T-helper 1 cell (primary cell): ENCODE measurements at places on chromosomes 5 and 9.

- no peak for DNase-seq
These were observed 120.4 kb upstream of the CDH9 start for GRCh38 chr5:27158775-27159174.

GRCh38 chr5:171725205-171725601 lies 60.4 kb upstream of the SMIM23 start:
- no peak for DNase-seq

DNA sequence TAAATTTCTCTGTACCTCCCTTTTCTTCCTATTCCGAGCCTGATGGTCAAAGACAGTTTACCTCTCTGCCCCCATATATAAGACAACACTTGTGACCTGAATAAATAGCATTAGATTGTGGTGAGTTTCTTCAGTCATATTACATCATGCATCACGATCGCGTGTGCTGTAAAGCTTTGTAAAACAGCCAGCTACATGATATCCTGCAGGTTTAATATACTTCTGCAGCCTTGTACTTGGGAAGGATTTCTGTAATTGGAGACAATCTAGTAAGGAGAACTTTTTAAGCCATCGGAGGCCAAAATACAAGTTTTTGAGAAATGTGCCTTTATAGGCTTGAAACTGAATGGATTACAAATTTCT lies 711.8 kb upstream of the WWC1 start:
- no peak for DNase-seq

- no peak for DNase-seq
These were observed 38.2 kb downstream of the FBXW2 start for GRCh38 chr9:120755044-120755443.

- DNase-seq: no peak
These were observed 33.1 kb downstream of the FABP6 start for GRCh38 chr5:160262151-160263074.

DNA sequence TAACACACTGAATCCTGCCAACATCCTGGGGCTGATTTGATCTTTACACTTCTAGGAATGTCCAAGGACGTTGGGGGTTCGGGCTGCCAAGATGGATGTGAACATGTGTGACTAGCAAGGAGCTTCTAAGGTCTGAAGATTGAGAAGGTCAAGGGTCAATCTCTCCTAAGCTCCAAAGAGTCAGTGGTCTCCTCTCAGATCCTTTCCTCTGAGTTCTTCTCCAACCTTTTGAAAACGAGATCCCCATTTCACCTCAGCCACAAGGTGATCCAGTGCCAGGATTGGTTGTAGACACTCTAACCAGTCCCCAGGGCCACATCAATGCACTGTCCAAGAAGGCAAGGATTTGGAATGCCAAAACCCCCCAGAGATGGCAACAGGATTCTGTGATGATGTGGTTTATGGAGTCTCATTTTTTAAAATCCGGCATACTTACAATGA lies 266.8 kb downstream of the NDUFS4 start:
- no peak for DNase-seq

- no peak for DNase-seq
These were observed 8.5 kb downstream of the GGTA1 start for GRCh38 chr9:121491111-121491510.

DNA sequence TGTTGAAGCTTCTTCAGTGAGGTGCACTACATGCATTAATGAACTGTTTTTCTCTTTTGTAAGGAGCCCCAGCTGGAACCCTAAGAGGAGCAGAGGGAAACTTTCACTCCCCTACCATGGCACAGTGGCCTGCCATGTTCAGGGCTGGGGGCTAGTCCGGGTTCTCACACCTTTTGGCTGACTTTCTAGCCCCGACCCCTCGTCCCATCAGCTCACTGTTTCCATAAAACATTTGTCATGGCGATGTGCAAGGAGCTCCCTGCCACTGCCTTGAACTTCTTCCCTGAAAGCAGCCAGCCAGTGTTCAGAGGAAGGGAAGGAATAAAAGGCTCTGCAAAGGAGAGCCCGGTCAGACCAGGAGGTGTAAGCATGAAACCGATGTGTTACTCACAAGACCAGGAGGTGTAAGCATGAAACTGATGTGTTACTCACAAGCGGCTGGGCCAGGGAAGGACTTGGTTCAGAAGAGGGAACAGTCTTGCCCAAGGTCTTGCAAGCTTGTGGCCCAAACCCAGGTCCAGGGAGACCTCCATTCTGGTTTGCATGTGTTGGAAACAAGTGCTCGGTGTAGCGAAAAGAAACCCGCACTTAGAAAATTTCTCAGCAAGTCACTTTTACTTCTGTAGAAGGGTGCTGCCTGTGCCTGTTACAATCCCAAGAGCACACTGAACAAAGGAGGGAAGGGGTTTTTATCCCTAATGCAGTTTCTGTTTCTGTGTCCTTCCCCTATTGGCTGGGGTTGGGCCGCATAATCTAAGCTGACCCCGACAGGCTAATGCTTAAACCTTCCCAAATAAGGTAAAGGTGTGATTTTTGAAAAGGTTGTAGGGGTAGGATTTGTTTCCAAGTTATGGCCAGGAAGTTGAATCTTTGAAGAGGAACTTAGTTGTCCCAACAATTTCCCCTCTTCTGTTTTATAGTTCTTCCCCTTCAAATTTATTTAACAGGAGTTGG lies 3.4 kb upstream of the ABO start:
- no peak for DNase-seq

DNA sequence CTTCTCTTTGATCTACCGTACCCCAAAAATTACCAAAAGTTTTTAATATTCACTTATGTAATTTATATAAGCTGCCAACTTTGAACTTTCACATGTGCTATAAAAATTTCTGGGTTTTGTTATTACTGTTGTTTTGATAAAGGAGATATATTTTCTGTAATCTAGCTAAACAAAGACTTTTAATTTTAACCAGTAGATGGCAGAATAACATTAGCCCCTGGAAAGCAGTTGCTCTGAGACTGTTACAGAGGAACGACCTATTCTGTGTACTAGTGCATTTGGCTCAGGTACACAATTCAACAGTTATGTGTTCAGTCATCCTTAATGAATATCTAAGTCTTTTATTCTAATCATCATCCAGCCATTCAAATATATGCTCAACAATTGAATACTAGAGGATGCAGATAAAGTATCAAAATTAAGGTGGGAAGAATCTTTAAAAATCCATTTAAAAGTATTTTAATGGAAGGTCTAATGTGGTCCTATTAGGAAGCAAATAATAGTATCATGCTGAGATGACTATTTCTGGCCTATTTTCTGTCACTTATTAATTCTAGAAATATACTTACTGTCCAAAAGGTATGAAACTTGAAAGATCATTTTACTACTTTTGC lies 8.6 kb downstream of the KLHL9 start:
- no peak for DNase-seq

DNA sequence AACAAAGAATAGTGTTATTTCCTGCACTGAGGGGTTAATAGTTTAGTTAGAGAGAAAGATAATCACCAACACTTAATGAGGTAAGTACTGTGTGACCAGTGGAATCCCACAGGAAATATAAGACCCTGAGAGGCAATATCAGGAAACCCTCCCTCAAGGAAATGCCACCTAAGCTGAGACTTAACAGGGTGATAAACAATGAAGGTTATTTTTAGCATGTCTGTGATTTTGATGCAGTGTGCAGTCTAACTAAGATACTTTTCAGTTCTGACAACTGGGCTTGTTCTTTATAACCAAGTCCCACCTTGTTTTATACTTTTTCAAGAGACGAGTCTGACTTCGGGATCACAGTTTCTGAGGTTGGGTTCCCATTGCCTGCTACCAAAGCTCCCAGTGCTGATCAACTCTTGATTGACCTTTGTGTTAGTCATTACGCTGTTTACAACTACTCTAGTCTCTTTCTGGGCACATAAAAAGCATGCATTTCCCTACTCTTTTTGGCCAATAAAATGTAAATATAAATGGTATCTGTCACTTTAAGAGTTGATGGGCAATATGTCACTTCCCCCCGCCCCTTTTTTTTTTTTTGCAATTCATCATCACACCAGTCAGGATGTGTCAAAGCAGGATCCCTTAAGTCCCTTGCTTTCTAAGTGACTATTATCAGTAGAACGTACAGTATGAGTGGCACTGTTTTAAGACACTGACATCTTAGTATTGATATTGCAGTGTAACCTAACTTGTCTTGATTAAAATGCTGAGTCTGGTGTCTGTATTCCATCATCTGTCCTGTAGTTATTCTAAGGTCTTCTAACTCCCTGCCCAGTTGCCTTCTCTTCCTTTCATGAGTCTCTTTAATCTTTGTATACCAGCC lies 31.4 kb downstream of the C6 start:
- no peak for DNase-seq

DNA sequence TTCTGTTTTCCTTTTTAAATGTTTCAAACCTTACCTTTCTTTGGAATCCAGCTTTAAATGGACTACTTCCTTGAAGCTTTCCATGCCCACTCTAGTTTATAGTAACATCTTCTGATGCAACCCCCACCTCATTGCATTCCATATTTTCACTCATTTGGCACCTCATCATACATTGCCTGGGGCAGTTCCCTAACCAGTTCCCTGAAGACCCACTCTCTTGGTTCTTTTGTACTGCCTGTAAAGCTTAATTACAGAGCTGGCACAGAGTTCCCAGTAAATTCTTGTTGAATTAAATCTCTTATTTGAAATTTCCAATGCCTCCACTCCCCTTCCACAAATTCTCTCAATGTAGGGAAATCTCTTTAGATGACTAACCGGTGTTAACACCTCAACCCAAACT lies 257.2 kb downstream of the ARRDC3 start:
- DNase-seq: no peak

DNA sequence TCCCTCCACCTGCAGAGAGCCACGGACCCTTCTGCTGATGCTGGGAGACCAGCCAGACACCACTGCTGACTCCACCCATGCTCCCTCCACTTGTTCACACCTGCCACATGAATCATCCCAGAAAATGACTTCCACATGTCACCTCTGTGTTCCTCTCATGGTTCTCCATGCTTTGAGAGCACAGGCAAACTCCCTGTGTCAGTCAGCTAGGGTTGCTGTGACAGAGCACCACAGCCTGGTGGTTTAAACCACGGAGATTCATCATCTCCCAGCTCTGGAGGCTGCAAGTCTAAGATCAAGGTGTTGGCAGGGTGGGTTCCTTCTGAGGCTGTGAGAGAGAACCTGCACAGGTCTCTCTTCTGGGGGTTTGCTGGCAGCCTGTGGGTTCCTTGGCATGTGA lies 381.4 kb downstream of the GADD45G start:
- DNase-seq: no peak

GRCh38 chr5:100493996-100494395 lies 41.2 kb upstream of the FAM174A start:
- no peak for DNase-seq
